Activated naive CD8-positive, alpha-beta T cell treated with anti-CD3 and anti-CD28 coated beads for 36 hours (primary cell): ENCODE measurements at places on chromosomes 4 and X. TPM values are rescaled to one million over a fixed set of nuclear protein-coding genes. Genes with fewer than 3 reads are reported as not detected.

AR gene
- not detected for total RNA-seq

GRCh38 chrX:36199928-36200327 lies 280.4 kb downstream of the CFAP47 start:
- no peaks in the 10 kb centered on the region for H3K36me3 ChIP-seq
- no peak for DNase-seq
- H3K4me1 ChIP-seq: no peaks in the 10 kb centered on the region
- H3K4me3 ChIP-seq: no peak overlapping the region
- no peaks in the 10 kb centered on the region for H3K27me3 ChIP-seq
- H3K27ac ChIP-seq: no peak overlapping the region

DNA sequence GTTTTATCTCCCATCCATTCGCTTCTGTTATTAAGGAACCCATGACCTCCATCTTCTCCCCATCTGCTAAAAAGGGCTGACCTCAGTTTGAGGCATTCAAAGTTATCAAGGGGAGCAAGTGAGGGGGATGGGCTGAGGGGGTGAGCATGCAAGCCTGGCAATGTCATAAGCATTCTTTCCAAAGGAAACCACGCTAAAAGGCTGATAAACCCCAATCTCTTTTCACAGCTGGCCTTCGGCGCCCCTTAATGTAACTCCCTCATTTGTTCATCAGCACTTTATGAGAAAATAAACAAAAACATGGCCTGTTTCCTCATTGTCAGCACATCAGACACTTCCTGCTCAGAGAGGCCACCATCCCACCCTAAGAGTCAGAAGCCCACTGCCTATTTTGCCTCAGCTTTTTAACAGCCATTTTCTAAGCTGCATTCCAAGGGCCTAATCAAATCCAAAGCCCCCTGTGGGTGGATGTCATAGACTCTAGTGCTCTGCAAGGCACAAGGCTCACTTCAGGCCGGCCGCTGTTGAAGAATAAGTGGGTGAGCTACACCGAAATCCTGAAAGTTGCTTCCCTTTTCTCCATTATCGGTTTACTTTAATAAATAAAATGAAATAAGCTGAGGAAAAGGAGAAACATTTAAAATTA lies 92.0 kb upstream of the SRD5A3 start:
- H3K27me3 ChIP-seq: peaks cover 24% of the 10 kb centered on the region
- H3K36me3 ChIP-seq: no peaks in the 10 kb centered on the region
- DNase-seq: no peak

DNA sequence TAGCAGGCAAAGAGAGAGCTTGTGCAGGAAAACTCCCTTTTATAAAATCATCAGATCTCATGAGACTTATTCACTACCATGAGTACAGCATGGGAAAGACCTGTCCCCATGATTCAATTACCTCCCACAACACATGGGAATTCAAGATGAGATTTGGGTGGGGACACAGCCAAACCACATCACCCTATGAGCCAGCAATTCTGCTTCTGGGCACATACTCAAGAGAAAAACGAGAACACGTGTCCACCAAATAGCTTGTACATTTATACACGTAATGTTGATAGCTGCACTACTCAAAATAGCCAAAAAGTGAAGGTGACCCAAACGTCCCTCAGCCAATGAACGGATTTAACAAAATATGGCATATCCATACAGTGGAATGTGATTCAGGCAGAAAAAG lies 94.5 kb upstream of the DHRSX start:
- H3K36me3 ChIP-seq: peaks cover 3% of the 10 kb centered on the region
- no peak for DNase-seq
- H3K4me1 ChIP-seq: no peaks in the 10 kb centered on the region
- H3K4me3 ChIP-seq: no peak overlapping the region

MAGEA9B gene
- not detected for total RNA-seq

DNA sequence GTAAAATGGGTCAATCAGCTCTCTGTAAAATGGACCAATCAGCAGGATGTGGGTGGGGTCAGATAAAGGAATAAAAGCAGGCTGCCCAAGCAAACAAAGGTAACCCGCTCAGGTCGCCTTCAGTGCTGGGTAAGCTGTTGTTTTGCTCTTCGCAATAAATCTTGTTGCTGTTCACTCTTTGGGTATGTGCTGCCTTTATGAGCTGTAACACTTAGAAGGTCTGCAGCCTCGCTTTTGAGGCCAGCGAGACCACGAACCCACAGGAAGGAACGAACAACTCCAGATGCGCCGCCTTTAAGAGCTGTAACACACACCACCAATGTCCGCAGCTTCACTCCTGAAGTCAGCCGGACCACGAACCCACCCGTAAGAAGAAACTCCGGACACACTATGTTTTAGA lies 11.5 kb upstream of the CAMK2D start:
- H3K27ac ChIP-seq: peak overlapping the region; percentile 27
- H3K4me1 ChIP-seq: peaks cover 27% of the 10 kb centered on the region
- peaks cover 6% of the 10 kb centered on the region for H3K36me3 ChIP-seq
- H3K27me3 ChIP-seq: no peaks in the 10 kb centered on the region
